Esophagus muscularis mucosa (tissue), 4 donors: ENCODE measurements at places on chromosomes 7 and 10. TPM values are rescaled to one million over a fixed set of nuclear protein-coding genes. Genes with fewer than 3 reads are reported as not detected.

- DNase-seq = no peak
Observed at GRCh38 chr7:138746073-138746472, 44.9 kb upstream of the SVOPL start.

- DNase-seq = no peak
Observed at GRCh38 chr7:37193087-37193774, 255.4 kb downstream of the ELMO1 start.

DNA sequence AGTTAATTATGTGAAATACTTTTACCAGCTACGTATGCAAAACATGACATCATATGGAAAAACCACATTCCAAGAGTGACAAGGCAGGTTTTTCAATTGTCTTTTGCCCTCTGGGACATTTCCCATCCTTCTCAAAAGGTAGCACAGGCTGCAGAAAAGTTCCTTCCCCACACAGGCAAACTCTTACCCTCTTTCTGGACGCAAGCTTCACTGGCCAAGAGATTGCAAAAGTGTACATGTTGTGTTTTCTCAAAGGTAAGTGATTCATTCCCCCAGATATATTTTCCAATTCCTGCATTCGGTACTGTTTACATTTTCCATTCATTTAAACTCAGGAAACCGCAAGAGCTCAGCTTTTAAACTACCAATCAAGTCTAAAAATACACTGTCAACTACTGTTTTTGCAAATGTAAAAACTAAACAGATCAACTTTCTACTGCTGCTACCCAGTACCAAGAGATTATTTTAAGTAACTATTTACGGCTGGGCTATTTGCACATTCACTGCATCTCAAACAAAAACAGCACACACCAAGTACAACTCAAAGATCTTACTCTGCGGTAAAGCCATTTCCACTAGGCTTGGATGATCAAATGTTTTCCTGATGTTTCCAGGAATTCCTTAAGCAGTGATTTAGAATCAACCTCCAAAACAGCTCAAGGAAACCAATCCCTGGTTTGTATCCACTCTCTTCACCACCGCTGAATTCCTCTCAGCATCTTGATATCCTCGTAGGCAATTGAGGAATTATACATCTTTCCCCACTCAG, 233.6 kb upstream of the CCDC6 start:
- no peak for DNase-seq

DNA sequence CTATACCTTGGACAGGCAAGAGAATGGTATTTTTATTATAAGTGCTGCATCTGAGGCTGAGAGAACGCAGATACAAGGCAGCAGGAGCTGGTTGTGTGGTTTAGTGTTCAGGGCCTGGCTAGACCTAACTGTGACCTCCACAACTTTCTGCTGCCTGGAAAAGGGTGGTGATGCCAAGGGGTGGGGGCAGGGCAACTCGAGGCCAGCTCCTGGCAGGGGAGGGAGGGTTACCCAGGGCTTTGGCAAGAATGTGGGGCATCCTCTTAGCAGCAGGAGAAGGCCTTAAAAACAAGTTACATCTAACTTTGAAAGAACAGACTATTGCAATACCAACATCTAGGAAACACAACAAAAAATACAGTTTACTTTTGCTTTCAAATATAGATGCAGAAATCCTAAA, 13.0 kb downstream of the MXI1 start:
- peak; percentile 60 for DNase-seq

DNA sequence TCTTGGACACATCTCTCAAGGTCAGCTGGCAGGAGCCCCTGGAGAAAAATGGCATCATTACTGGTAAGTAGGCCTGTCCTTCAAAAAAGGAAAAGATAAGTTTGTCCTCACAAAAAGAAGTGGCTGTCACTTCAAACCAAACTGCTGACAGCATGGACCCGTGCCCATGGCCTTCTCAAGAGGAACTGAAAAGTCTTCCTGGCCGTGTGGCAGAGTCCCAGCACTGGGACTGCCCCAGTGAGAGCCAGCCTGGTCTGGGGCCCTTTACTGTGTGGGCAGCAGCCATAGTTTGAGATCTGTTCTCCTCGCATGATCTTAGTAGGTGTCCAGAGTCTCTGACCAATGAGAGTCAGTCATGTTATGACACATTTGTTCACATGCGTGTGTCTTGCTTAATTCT, 614.2 kb upstream of the FOXK1 start:
- DNase-seq = peak; percentile 62

DNA sequence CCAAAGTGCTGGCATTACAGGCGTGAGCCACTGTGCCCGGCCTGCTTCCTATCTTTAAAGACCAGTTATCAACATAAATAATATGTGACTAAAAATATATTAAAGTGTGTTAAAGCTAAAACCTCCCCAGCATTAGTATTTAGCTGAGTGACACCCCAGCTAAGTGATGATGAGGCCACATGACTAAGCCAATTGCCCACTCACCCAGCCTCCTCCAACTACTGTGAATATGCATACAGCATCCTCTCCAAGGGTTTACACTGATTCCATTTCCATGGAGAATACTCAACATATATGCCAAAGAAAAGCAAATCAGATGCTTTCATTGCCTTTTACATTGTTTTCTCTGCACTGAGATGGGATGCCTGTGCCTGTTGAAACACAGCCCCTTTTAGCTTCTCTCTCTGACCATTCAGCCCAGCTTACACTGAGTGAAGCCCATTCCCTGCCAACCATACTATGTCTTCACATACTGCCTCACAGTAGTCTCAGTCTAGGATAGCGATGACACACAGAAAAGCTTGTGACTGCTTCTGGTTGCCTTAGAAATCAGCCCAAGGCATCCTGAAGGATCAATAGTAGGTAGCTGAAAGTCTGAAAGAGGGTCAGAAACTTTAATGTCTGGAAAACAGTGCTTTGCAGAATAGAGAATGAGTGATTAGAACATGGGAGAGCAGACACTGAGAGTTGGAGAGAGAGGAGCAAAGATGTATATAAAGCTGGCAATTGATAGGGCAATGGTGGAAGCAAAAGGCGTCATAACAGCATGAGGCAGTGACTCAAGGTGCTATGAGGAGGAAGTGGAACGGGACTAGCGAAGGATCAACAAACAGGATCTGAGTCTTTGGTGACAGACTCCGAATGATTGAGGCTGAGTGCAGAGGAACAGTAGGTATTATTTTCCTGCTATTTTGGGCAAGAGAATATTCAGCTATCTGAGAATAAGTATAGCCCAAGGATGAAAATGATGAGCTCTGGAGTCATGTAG, 19.8 kb upstream of the ATE1 start:
- DNase-seq = no peak

DNA sequence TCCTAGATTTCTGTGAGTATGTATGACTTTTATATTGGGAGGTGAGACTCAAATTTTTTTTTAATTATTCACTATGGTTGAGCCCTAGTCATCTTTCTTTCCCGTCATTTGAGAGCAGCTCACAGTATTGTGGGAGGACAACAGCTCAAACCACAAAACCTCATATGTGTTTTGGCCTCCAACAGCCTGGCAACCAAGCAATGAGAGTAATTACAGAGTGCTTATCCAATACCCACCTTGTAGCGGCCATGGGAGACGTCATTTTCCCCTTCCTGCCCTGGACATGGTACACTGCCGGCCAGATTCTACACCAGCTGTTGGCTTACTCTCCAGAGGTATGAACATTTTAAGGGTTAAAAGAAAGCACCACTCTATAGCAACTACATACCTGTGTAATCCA, 49.1 kb downstream of the DOCK4 start:
- no peak for DNase-seq

- DNase-seq = no peak
Observed at GRCh38 chr10:62742536-62743061, 61.9 kb upstream of the ADO start.

DNA sequence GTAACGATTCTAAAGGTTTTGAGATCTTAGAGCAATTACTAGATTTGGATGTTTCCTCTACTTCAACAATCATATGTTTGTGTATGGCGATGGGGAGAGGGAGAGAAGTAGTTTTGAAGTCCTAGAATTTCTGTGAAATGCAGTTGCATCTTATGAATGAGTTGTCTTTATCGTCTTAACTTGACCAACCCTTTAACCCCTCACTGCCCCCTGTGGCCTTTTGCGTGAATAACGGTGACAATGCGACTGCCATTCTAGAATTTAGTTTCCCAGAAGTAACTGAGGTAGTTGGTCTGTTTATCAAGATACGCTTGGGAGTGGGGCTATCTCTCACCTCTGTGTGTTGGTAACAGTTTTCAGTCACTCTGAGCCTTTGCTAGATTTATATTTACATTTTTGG, 204.6 kb downstream of the HDAC9 start:
- no peak for DNase-seq

GRCh38 chr7:143401265-143401664, 7.4 kb downstream of the EPHA1 start:
- DNase-seq = no peak

DNA sequence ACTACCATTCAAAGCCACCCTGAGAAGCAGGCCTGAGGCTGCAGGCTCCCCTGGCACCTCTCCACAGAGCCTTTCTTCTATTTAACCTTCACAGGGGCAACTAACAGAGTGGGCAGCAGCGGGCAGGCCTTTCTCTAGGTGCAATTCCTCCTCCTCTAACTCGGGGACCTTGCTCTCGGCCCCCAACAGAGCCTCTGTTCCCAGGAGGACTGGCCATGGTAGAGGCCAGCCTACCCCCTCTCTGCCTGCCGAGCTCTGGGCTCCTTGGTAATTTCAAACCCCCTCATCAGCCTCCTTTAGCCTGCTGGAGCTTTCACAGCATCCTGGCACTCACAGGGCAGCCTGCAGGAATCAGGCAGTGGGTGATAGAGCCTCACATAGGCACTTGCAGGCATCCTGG, 920.8 kb upstream of the ZNF722 start:
- peak; percentile 81 for DNase-seq

DNA sequence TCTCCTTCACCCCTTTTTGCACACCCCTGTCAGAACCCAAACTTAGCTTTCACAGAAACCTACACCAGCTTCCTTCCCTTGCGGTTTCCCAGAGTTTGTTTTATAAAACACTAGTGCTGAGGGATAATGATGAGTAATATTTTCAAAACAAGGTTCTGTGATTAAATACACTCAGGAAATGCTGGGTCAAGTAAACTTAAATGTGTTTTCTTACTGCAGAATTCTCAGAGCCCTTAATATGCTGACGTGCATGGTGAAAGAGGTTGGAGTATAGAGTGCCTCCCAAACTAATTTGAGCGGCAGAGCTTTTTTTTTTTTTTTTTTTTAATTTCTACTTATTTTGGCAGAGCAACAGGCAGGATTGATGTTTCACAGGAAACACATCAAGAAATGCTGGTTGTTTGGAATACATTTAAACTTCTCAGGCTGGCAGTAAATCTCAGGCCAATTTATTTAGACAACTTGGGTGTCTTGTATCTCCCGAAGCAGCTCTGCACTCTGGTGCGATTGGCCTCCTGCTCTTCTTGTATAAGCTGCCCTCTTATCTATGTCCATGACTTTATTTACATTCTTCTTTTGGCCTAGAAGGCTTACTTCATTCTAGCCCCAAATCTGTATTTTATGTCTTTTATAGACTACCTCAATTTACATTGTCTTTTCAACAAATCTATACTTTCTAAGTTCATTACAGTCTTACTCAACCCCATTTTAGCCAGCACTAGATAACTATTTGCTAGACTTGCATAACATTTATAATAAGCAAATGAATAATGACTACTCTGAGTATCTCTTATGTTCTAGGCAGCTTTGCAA, 165.4 kb downstream of the BMPER start:
- DNase-seq = no peak

GRCh38 chr7:128673571-128673970, 1.5 kb downstream of the GARIN1A start:
- DNase-seq = no peak

MBL2 gene
- total RNA-seq = 0.06 TPM

CDNF gene
- total RNA-seq = 3.7 TPM

SH2D4B gene
- total RNA-seq = 0.26 TPM

KIF11 gene
- 0.80 TPM for total RNA-seq

RSPH10B2 gene
- 0.26 TPM for total RNA-seq

NEBL gene
- 2.1 TPM for total RNA-seq

LIPF gene
- total RNA-seq = not detected

SYPL1 gene
- total RNA-seq = 83.6 TPM
